ENCODE measurements at places on chromosomes 5 and 9.
A peak's percentile ranks its signal among the peaks of the same experiment; 100 is the strongest.

DNA sequence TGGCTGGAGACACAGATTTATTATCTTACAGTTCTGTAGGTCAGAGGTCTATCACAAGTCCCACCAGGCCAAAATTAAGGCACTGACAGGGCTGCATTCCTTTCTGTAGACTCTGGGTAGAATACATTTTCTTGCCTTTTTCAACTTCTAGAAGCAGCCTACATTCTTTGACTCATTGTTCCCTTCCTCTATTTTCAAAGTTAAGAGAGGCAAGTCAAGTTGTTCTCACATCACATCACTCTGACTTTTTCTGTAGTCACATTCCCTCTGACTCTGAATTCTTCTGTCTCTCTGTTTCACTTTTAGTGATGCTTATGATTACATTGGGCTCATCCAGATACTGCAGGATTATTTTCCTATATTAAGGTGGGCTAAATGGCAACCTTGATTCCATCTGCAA, 119.0 kb downstream of the MELK start:
- DNase-seq = no peak

GRCh38 chr9:114592356-114592755, 4.8 kb downstream of the ATP6V1G1 start:
- no peak for DNase-seq

DNA sequence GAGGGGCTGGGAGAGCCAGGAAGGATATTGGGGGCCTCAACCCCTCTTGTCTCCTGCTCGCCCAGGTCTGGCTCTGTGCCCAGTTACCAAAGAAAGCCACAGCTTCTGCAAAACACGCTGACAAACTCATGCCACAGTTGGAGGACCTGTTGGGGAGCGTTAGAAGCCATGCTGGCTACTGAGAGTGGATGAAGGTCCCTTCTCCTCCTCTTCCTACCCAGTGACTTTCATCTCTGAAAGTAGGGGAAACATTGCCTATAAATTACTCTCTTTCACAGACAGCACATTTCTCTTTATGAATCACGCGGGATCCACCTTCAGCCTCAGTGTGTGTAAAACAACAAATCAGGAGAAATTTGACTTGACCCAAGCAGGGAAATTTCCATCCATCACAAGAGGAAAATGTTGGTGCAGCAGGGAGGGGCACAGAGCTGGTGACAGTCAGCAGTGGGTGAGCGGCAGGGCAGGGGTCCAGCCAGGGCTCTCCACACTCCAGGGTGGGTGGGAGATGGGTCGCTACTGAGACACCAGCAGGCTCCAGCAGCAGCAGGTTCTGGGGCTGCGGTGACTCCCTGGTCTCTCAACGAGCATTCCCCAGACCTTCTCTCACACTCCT, 181.9 kb downstream of the FGF18 start:
- DNase-seq = peak; percentile 41

- no peak for DNase-seq
These were observed 421.9 kb downstream of the CDH10 start for GRCh38 chr5:24222876-24223275.

DNA sequence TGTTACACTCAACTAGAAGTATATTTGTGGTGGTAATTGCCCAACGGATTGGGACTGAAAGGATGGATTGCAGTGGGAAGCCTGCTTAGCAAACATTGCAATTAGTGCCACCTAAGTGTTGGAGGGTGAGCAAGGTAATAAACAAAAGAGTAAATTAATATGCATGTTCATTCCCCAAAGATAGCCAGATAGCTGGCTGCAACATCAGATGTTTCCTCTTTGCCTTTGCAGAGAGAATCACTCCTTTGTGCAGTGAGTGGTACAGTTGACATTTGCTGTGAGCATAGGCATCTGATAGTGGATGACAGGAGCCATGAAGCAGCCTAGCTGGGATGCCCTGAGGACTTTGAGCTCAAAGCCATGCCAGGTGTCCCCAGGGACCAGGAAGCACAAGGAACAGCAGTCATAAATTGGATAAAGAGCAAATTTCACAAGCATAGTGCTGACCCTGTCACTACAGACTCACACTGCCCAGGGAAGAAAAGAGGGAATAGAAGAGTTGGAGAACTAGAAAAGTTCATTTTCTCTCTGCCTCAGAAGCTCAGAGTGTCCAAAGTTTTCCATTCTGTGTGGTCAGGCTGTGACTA, 336.1 kb upstream of the SLC30A5 start:
- no peak for DNase-seq

DNA sequence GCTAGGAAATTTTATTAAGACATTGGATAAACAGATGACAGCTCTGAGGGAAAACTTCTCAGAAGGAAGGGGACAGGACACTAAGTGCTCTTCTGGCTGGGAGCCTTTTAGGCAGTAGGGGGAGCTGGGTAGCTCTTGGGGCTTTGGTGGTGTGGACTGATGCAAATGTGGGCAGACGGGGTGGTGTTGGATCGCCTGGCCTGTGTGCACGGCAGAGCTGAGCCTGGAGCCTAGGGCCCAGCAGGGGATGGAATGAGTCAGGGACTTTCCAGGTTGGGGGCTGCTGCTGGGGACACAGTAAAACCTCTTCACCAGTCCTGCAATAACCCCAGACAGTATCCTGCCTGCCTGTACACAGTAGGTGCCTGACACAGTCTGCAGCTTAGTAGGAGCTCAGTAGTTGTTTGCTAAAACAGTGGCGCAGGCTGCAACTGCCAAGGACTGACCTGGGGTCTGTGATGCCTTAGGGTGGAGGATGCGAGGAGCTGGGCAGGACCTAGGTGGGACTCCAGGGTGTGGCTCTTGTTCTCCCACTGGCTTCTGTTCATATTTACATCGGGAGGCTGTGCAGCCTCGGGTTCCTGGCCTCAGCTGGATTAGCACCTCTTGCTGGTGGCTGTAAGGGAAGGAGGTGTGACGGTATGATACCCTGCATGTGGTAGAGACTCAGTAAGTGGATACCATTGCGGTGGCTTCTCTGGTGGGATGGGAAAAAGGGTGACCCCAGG, 83.8 kb downstream of the DAB2IP start:
- DNase-seq = no peak

DNA sequence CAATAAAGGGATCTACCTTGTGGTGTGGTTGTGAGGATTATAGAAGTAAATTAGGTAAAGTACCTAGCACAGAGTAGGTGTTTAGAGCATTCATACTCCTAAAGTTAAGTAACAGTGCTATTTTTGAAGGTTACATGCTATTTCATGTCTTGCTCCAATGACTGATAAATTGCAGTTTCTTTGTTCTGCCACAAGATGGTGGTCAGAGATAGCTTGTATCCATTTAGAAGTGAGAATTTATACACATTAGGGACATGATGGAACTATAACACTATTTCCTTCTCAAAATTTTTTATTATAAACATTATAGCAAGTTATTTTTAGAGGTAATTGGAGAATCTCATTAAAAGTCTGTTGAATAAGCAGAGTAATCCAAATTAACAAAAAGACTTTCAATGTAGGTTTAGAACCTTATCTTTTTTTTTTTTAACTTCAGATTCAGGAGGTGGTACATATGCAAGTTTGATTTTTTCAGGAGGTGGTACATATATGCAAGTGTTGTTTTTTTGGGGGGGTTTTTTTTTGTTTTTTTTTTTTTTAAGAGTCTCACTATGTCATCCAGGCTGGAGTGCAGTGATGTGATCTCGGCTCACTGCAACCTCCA, 17.1 kb downstream of the MTREX start:
- no peak for DNase-seq

GRCh38 chr9:111663301-111663823, 2.0 kb downstream of the GNG10 start:
- no peak for DNase-seq

GRCh38 chr5:32443541-32444430, 754 bp downstream of the ZFR start:
- DNase-seq = peak; percentile 50

DNA sequence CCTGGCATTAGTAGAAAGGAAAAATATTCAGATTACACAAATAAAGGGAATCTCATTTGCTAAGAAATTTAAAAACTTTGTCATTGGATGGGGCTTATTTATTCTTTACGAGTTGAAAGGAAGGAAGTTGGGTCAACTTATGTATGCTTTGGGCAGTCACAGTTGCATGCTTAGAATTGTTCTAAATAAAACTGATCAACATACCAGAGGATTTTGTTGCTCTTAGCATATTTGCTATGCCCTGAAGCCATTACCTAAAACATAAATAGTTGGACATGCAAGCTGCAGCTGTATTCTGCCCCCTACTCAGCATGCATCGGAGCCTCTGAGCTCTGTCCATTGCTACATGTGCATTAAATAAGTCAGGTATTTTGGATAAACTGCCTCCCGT, 172.7 kb upstream of the MEF2C start:
- no peak for DNase-seq

DNA sequence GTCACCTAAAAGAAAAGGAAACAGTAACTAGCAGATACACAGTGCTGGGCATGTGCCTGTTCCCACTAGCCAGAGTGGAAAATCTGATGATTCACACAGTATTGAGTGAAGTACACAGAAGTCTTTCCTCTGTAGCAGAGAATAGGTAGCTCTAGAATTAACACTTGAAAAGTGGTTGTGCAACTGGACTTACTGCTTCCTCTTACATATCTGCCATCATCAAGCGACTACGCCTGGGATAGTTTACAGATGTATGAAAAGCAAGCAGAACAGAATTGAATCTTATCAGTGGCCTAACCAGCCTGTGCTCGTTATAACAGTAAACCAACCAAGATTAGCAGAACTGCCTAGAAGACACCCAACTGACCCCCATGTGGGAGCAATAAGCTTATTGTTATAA, 130.6 kb downstream of the DTWD2 start:
- no peak for DNase-seq

DNA sequence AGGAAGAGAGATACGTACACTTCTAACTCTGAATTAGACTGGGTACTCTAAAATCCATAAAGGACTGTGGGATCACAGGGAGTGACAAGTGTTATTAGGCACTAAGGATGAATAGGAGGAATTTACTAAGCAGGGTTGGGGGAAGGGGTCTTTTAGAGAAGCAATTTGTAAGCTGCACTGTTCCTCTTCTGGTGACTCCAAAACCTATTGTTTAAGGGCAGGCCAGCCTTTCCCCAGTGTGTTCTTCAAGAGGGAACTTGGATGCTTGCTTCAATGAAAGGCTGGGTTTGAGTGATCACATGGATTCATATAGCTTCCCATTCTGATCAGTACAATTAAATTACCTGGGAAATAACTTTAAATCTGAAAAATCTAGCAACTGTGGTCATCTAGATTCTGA, 71.8 kb downstream of the STX17 start:
- no peak for DNase-seq

GRCh38 chr9:83334320-83334719, 203.9 kb downstream of the FRMD3 start:
- peak; percentile 84 for DNase-seq

DNA sequence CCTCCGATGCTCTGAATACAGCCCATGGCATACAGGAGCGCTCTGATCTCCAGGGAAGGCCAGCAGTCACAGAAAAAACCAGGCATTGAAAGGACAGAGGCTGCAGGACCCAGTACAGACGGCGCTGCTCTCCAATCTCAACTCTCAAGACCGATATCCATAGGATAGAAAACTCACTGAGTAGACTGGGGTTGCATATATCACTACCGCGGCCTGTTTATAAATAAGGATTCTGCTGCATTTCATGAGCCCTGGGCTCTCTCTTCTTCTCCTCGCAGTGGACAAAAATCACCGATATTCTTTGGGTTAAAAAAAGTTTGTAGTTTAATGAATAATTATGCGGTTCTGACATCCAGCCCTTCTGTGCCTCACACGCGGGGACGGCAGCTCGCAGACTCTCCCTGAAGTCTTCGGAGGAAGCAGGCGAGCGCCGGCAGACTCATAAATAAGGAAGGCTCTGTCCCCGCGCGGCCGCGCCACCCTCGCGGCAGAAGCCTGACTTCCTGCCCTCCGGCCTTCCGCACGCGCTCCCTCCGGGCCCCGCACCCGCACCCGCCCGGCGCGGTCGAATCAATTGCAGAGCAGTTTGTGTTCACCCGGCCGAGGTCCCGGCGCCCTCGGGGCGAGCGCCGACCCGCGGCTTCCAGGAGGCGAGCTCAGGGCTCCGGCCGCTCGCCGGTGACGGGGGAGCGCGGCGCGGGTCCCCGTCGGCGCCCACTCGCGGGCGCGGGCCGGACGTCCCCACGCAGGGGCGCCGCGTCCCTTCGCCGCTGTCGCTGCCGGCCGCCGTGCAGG, at the start of gene FAM78A:
Gene FAM78A, minus strand, starts transcription at position 417 of the 795 bp plus-strand sequence. Its CDS starts 331 bp downstream, at position 86.
- peak; percentile 78 for DNase-seq

DNA sequence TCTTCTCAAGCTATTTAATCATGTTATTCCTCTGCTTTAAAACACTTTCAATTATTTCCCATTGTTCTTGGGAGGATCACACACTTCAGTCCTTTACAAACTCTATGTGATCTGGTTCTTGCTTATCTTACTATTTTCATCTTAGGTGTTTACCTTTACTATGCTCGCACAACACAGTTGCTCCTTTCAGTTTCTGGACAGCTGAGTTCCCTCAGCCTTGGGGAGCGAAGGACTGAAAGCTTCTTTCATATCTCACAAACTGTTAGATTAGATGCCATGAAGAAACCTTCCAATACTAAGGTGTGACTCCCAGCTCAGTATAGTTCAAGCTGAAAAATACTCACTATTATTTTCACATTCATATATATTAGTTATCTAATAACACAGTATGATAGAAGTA, 117.9 kb downstream of the CDC42SE2 start:
- no peak for DNase-seq

- no peak for DNase-seq
These were observed 229.2 kb downstream of the MRPS30 start for GRCh38 chr5:45037927-45038326.

GRCh38 chr5:95441636-95442035, 50.5 kb downstream of the FAM81B start:
- DNase-seq = no peak

DNA sequence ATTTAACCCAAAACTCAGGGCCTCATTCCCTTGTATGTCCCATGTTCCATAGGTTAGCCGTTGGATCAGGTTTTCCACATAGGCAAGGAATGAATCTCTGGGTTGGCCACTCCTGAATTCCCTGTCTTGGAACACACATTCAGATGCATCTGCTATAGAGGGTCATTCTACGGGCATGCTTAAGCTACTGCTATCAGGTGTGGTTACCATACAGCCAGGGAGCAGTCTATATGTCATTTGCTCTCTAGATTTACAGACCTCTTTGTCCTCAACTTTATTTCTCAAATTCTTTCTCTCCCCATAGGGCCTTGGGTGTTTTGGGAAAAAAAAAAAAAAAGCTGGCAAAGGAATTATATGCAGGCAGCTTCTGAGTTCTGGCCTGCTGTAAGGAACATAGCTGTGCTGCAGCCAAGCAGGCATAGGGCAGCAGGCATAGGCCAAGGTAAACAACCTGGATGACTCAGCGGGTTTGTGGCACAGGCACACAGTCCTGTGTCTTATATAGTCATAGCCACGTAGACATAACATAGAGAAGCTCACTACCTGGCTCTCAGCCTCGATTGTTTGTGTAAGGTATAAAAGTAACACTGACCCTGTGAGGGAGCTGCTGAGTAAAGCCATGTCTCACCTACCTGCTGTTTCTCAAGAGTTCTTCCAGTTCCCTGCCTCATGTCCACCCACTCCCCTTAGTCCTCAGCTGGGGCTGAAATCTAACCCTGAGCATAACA, 141.5 kb downstream of the OSTF1 start:
- DNase-seq = no peak

DNA sequence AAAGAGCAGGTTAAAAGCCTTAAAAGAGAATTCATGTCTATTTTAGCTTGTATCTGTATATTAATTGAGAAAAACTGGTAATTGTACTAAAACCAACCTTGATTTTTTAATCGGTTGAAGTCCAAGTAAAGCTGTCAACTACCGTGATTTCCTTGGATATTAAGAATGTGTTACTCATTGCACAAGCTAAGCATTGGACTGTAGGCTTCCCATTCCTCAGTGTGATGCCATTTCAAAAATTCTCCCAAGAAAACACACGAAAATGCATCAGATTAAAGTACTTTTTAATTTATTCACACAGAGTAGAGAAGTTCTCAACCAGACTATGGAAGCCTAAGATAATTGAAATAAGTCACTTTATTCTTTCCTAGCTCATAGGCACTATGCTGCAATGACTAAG, 761.4 kb upstream of the TYRP1 start:
- no peak for DNase-seq

Measured in left cardiac atrium (tissue), 4 donors.